ENCODE measurements at places on chromosomes 16 and 17.

DNA sequence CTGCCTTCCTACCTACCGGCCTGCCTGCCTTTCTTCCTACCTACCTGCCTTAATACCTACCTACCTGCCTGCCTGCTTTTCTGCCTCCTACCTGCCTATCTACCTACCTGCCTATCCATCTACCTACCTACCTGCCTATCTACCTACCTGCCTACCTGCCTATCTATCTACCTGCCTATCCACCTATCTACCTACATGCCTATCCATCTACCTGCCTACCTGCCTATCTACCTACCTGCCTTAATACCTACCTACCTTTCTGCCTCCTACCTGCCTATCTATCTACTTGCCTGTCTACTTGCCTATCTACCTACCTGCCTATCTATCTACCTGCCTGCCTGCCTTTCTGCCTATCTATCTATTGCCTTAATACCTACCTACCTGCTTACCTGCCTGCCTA is 383.8 kb upstream of the PSMD7 start:
- DNase-seq: no peak

DNA sequence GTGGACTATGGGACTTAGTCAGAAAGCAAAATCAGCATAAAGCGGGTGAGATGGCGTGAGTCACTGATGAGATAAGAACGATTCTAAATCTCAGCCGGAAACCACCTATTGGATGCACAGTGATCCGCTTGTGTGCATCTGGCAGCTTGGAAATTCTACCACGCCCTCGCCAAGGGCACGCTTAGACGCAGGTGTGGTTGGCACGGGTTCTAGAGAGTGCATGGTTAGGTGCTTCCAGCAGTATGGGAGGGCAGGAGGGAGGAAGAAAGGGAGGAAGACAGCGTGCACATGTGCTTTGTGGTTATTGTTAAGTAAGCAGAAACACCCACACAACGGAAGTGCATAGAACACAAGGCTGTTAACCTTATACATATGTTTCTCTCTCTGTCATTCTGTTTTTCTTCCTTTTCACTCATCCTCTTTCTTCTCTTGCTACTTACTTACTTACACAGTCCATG is 374.0 kb upstream of the ASIC2 start:
- DNase-seq: no peak

DNA sequence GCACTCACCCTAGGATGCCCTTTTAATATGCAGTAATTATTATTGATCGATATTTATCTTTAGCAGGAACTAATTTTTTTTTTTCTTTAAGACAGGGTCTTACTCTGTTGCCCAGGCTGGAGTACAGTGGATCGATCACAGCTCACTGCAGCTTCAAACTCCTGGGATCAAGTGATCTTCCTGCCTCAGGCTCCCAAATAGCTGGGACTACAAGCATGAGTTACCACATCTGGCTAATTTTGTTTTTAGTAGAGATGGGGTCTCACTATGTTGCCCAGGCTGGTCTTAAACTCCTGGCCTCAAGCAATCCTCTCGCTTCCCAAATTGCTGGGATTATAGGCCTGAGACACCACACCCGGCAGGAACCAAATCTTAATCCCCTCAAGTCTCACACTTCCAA is 29.3 kb downstream of the KIAA0753 start:
- DNase-seq: no peak

DNA sequence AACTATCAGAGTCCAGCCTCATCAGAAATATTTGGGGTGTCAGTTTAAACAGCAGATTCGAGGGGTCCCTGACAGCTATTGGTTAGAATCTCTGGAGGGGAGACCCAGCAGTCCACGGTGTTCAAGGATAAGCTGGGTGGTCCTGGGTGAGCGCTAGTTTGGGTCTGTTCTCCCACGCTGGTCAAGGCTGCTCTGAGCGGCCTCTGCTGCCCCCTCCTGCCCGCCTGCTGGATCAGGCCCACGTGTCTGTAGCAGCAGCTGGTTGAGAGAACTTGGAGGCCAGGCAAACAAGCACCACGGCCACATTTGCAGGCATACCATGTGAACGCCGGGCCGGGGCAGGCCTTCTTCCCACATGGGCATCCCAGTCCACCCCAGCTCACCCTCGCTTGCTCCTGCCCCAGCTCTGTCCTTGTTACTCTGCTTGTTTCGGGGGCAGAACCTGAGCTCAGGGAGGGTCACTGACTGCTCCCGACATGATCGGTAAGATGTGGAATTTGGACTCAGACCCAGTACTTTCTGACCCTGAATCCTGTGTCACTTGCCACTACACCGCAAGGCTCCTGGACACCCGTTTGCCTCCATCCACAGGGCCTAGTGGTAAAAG is 7.4 kb downstream of the FOXF1 start:
- DNase-seq: peak; percentile 40

GRCh38 chr16:70577256-70577698 is 53.7 kb downstream of the SF3B3 start:
- DNase-seq: peak; percentile 64

- no peak for DNase-seq
These were observed 245.3 kb downstream of the GSG1L start for GRCh38 chr16:27818246-27818645.

GRCh38 chr17:17907469-17907868 is 64.7 kb downstream of the TOM1L2 start:
- no peak for DNase-seq

- DNase-seq: peak; percentile 61
These were observed 23.9 kb downstream of the NLRC5 start for GRCh38 chr16:57013229-57013628.

GRCh38 chr17:49967205-49967604 is 1.8 kb upstream of the DLX4 start:
- DNase-seq: no peak

- no peak for DNase-seq
These were observed 21.3 kb upstream of the EMP2 start for GRCh38 chr16:10601444-10602408.

DNA sequence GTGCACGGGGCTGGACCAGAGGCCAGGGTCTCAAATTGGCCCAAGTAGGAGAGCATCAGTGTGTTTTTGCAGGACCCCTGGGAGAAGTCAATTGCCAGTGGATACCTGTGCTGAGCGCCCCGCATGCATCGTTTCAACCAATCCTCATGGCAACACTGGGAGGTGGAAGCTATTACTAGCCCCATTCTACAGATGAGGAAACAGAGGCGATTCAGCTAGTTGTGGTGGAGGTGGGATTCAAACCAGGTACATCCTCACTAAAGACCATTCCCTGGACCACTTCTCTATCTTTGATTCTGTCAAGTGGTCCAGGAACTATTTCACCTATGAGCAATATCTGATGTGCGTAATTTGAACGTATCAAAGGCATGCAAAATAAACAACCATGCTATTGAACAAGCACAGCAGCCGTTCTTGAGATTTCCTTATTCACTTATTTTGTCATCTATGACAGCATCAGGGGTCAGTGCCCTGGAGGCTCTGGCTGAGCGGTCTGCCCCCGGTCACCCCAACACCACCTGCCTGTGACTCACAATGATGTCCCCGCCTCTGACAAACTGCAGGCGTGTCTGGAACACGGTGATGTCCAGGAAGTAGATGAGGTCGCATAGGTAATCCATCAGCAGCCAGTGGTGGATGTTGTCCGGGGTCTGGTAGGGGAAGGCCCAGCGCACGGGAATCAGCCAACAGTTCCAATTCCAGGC is 54.0 kb downstream of the CNGB1 start:
- DNase-seq: no peak

GRCh38 chr17:80631142-80632045 is 86.8 kb downstream of the RPTOR start:
- DNase-seq: no peak

- peak; percentile 62 for DNase-seq
These were observed 996 bp upstream of the CPNE2 start for GRCh38 chr16:57091200-57091974.

- no peak for DNase-seq
These were observed 9.2 kb upstream of the SERPINF1 start for GRCh38 chr17:1752425-1753262.

- DNase-seq: no peak
These were observed 12.5 kb downstream of the ARL2BP start for GRCh38 chr16:57257455-57258070.

DNA sequence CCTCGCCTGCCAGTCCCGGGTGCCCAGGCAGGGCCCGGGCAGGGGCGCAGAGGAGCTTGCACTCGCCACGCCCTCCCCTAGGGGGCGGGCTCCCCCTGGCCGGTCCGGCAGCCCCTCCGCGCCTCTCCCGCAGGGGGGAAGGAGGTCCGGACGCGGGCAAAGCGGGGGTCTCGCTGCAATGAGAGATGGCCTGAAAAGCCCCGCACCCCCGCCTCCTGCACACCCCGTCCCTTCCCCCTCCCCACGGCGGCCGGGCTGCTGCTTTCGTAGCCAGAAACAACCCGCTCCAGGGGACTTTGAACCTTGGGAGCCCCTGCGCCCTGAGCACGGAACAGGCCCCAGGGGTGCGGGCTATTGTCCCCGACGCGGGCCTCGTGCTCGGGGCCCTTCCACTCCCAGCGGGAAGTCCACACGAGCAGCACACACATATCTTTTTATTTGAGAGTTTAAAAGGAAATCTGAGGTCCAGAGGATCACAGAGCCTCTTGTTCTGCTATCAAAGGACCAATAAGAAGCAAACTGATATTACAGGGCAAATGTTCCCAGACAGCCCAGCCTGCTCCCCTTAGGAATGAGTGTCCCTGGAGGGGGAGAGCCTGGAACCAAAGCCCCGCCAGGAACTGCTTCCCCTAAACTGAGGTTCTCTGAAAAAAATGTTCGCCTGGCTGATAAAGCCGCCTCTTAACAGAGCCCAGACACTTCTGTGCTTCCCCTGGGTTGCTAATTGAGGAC is 5.8 kb upstream of the CBX4 start:
- peak; percentile 18 for DNase-seq

- DNase-seq: no peak
These were observed 11.3 kb downstream of the CORO7 start for GRCh38 chr16:4404967-4405696.

- no peak for DNase-seq
These were observed 247.7 kb downstream of the UTP18 start for GRCh38 chr17:51508048-51508447.

- DNase-seq: no peak
These were observed 249.4 kb downstream of the WWOX start for GRCh38 chr16:78348886-78349285.

- peak; percentile 84 for DNase-seq
These were observed at the start of gene GLIS2 for GRCh38 chr16:4315186-4316107. TSS of gene GLIS2 (plus strand) at chr16:4316067. CDS start at chr16:4332281, 16,214 bp downstream.

GRCh38 chr17:56773124-56773523 is 60.6 kb downstream of the C17orf67 start:
- DNase-seq: no peak

DNA sequence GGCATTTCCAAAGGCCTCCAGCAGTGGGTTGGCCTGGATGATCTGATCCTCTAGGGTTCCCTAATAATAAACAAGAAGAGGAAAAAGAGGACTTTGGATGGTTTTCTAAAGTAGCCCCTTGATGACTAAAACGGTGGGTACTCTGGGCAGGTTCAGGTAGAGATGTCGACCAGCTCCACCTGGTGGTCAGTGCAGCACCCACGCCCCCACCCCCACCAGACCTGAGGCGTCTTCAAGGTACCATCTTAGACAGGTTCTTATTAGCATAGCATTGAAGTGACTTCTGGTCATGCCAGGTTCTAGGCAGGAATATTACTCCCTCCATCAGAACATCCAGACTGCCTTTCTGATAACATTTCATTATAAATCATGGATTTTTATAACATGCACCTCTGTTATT is 15.0 kb downstream of the MYH13 start:
- DNase-seq: no peak
